IMR-90 (cell line): ENCODE measurements at places on chromosomes 13 and 19. TPM values are rescaled to one million over a fixed set of nuclear protein-coding genes. Genes with fewer than 3 reads are reported as not detected.

WDR87 gene
- not detected in 2 replicates for polyA plus RNA-seq

DPF1 gene
- polyA plus RNA-seq: 5.5 and 6.3 TPM in 2 replicates

ZNF471 gene
- polyA plus RNA-seq: 1.9 and 2.5 TPM in 2 replicates

SETDB2 gene
- polyA plus RNA-seq: 2.9 and 4.3 TPM in 2 replicates

MISP gene
- 0.03 TPM in 1 of 2 replicates, not detected in the other for polyA plus RNA-seq

- DNase-seq: peak; percentile 45
Measured at GRCh38 chr13:37357548-37357947, 241.0 kb downstream of the POSTN start.

DNA sequence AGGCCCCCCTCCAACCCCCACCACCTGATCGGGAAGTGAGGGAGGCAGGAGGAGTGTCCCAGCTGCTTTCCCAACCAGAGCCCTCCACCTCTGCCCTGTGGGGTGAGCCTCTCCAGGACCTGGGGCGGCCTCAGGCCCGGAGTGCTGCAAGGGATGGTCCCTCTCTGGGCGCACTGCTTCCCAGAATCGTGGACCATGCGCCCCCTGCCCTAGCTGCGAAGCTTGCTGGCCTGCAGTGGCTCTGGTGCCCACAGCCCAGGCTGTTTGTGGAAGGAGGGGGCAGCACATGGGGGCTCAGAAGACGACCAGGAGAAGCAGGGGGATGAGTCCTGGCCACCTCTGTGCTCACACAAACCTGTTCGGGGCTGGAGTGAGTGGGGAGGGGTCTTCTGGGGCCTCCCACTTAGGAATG is 33.6 kb downstream of the CEBPG start:
- DNase-seq: no peak

- no peak for DNase-seq
Measured at GRCh38 chr19:18160493-18160970, 7.6 kb downstream of the PIK3R2 start.

DNA sequence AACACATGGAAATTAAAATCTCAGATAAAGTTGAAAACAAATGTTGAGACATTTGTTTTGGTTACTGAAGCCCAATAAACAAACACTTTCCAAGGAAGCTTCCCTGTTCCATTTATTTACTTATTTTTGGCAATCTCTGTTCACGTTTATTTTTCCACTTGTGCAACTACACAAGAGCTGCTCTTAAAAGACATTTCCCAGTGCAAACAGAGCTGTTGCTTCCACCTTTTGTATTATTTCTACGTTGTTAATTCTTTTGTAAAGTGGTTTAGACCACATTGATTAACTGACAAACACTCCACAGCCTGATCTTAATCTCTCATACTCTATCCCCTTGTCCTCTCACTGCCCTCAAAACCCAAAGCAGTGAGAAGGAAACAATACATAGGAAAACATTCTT is 757.6 kb downstream of the LIG4 start:
- DNase-seq: no peak

- DNase-seq: no peak
Measured at GRCh38 chr13:39699274-39699673, 43.8 kb downstream of the COG6 start.

GRCh38 chr19:42010245-42011126 is 16.5 kb upstream of the ATP1A3 start:
- DNase-seq: peak; percentile 60

GRCh38 chr13:55553701-55554100 is 1587.0 kb upstream of the PRR20A start:
- no peak for DNase-seq

DNA sequence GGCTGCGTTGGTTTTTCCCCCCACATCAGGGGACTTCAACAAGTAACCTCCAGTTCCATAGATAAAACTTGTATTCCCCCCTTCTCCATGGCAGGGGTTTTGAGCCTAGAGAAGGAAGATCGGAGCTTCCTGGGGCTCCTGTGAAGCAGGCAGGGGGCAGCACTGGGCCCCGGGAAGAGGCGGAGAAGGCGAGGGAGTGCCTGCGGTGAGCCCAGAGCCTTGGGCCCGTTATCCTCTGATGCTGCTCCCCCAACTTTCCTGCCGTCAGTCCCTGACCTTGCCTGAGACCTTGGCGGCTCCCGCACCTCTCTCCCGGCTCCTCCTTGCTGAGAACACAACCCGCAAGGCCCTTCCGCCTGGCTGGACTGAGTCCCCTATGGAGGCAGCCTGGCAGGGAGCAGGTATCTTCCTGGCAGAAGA is 2.5 kb downstream of the LIPE start:
- DNase-seq: no peak

DNA sequence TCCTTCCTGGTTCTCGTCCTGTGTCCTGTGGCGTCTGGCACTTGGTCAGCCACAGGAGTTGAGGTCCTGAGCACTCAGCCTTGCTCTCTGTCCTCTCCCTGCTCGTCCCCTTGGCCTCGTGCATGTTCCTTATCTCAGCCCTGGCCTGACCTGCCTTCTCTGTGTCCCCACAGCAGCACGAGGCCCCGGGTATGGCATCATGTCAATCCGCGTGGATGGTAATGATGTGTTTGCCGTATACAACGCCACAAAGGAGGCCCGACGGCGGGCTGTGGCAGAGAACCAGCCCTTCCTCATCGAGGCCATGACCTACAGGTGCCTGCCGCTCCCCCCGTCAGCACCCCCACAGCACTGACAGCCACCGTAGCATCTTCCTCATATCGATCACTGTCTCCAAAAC is 4.7 kb downstream of the B3GNT8 start:
- no peak for DNase-seq

DNA sequence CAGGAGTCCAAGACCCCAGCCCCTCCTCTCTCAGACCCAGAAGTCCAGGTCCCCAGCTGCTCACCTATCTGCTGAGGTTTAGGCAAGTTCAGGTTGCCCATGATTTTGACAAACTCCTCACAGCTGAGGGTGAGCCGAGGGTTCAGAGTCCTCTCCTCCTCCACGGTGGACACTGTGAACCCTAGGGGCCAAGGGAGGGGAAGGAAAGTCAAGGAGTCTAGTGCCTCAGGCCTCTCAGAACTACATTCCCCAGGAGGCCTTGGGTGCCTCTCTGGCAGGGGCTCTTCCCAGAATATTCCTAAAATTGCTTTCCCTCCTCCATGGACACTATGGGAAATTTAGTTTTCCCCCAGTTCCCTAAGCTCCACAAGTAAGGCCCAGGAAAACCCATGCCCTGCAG is 3.3 kb upstream of the PHLDB3 start:
- no peak for DNase-seq

GRCh38 chr19:36604656-36605100 is 435 bp upstream of the ZNF382 start:
- DNase-seq: peak; percentile 40

DNA sequence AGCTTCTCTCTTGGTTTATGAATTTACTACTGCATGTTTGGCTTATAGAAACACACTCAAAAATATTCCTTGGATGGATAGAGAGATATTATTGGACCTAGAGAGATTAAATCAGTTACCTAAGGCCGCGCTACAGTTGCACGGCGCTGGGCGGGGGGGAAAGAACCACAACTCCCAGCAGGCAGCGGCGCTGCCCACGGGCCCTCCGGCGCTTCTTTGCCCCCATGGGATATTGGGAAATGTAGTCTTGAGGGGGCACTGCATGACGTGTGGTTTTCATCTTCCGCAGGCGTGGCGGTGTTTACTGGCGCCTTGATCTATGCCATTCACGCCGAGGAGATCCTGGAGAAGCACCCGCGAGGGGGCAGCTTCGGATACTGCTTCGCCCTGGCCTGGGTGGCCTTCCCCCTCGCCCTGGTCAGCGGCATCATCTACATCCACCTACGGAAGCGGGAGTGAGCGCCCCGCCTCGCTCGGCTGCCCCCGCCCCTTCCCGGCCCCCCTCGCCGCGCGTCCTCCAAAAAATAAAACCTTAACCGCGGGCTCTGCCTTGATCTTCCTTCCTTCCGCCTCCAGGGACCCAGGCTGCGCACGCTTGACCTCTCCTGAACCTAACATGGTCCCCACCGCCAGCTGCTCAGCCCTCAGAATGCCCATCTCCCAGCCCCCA is 4.8 kb downstream of the EMP3 start:
- no peak for DNase-seq

- no peak for DNase-seq
Measured at GRCh38 chr13:110662777-110663443, 43.0 kb downstream of the CARS2 start.
